ENCODE measurements at places on chromosomes 2 and 18.

- DNase-seq, result no peak
Measured at GRCh38 chr2:128446049-128446873, 127.6 kb upstream of the HS6ST1 start.

DNA sequence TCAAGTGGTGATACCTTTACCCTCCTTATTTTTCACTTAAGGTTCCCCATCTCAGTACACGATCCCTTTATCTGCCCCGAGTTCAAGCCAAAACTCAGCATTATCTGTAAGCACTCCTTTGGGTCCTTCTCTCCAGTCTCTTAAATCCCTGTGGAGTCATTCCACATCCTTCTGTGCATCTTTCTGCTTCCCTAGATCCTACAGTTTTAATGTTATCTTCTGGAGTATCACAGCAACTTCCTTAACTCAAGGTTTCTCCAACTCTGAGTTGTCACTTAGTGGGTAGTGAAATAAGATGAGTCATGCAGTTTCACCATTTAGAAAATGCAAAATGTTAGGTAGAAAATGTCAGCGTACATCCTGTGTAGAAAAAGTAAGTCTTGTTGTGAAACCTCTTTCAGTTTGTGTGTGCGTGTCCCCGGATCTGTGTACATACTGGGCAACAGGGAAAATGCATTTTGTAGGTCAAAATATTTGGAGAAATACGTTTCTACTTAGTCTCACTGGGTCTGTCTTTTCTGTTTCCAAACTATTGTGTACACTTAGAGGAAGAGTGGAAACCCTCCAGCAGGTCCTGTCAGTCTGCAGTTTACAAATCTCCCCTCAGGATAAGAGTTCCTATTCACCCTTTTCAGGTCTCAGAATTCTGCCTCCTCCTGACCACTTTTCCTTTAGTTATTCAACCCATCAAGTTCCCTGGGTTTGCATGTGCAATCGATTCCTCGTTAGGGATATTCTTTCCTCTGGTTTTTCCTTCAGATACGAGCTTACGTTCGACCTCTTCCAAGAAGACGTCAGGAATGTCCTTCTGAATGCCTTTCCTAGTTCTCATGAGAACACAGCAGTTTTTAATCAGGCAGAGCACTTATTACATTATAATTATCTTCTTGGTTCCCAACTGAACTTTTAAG, 154.8 kb downstream of the TGIF1 start:
- no peak for DNase-seq

GRCh38 chr2:128440666-128441340, 122.1 kb upstream of the HS6ST1 start:
- DNase-seq, result no peak

DNA sequence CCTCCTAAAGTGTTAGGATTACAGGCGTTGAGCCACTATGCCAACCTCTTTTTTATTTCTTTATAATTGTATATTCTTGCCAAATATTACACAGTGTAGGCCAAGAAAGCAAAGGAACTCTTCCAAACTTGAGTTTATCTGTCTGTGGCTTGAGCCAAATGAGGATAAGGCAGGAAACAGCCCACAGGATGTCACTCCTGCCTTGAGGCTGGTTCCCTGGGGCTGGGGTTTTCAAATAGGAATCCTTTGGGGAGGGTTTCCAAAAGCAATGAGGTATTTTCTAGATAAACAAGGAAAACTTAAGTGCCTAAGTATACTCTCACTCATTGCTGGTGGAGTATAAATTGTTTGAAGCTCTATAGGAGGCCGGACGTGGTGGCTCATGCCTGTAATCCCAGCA, 56.4 kb downstream of the ADCY3 start:
- no peak for DNase-seq

GRCh38 chr18:58101291-58101794, 57.3 kb downstream of the NEDD4L start:
- no peak for DNase-seq

DNA sequence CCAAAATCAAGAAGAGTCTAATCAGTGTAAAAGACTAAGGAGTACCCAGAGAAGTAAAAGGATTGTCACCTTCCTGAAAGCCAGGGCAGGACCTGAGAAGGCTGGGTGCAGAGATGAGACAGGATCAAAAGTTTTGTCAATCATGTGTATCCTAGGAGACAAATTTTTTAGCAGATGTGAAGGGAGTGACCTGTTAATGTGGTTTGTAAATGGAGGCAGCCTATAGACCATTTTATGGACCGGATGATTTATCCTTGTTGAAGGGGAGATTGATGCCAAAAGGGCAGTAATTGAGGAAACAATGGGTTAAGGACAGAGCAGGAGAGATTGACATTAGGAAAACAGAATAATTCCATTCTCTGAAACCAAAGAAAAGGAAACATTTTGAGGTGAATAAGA, 813 bp downstream of the NDC80 start:
- no peak for DNase-seq

- DNase-seq, result no peak
Measured at GRCh38 chr18:9333441-9334328, 888 bp upstream of the TWSG1 start.

- DNase-seq, result no peak
Measured at GRCh38 chr2:108923736-108924579, 65.1 kb downstream of the EDAR start.

DNA sequence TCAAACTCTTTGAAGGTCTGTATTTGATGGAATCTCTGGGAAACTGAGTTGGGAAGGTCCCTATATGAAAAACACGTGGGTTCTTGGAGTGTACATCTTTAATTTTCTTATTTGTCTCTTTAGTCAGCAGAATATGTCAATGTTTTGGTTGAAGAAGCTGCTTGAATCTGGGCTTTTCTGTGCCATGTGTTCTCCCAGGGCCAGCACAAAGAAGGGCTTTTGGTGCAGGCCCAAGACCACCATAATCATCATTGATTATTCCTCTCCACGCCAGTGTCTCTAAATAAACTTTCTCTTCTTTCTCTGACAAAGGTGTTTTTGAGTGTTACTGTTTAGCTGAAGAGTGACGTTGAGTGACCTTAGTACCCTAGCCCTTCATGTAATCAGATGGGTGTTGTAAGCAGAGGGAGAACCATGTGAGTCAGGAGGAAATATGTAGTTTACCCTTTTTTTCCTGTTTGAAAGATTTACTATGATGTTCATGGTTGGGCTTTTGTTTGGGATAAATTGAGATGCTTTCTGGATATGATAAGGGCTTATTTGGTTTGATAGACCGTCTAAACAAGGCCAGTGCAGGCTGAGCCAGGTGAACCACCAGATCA, 11.6 kb upstream of the TNP1 start:
- no peak for DNase-seq

- DNase-seq, result no peak
Measured at GRCh38 chr2:232898592-232899543, 28.8 kb downstream of the SNORC start.

GRCh38 chr2:240997141-240997855, 1.1 kb upstream of the SNED1 start:
- DNase-seq, result no peak

DNA sequence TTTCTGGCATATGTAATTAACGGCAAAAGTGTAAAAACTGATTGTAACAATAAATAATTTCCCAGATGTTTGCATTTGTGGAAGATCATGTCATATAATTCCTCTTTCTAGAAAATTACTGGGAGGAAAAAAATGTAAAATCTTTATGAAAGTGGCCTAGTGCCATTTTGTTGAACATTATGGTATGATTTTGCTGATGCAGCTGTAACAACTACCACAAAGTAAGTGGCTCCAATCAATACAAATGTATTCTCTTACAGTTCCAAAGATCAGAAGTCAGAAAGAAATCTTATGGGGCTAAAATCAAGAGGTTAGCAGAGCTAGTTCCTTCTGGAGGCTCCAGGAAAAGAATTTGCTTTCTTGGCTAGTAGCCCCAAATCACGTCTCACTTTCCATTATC, 281.4 kb downstream of the CCDC178 start:
- no peak for DNase-seq

DNA sequence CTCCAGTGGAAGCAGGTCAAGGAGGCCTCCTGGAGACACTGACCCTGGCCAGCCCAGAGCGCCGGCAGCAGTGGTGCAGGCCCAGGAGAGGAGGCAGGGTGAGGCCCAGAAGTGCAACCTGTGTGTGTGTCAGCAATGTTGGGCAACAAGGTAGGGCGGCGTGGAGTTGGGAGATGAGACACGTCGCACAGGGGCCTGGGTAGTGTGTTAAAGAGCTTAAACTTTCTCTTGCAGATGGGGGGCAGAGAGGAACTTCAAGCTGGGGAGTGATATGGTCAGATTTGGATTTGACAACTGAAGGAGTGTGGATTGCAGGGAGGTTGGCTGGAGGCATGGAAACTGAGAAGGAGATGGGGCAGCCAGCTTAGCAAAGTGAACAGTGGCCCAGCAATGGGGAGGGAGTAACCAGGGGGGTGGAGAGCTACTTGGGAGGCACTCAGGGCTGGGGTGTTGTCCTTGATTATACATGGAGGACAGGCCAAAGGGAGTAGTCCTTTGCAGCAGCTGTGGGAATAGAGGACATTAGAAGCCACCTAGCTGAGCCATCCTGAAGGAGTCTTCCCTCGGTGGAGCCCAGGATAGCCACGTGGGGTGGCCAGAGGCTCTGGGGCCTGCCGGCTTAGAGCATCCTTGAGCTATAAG, 278.6 kb upstream of the HS6ST1 start:
- DNase-seq, result no peak

- no peak for DNase-seq
Measured at GRCh38 chr18:2513616-2514015, 57.7 kb downstream of the METTL4 start.

- no peak for DNase-seq
Measured at GRCh38 chr2:40244675-40245074, 207.2 kb downstream of the SLC8A1 start.

DNA sequence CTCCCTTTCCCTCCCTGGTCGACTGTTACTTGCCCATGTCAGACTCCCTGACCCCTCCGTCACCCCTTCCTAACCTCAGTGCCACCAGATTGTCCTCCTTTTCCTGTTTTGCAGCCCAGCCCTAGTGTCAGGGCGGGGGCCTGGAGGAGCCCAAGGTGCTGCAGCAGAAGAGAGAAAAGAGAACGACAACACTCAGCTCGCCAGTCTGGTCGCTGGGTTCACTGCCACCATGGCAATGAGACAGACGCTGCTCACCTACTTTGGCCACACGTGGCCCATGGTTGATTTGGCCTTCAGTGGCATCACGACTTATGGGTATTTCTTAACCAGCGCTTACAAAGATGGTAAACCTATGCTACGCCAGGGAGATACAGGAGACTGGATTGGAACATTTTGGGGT, 108.4 kb upstream of the RMDN2 start:
- DNase-seq, result no peak

- DNase-seq, result no peak
Measured at GRCh38 chr2:27308359-27308881, at the start of gene UCN. Gene UCN (minus strand): TSS chr2:27308445. CDS start chr2:27307895, 550 bp downstream.

DNA sequence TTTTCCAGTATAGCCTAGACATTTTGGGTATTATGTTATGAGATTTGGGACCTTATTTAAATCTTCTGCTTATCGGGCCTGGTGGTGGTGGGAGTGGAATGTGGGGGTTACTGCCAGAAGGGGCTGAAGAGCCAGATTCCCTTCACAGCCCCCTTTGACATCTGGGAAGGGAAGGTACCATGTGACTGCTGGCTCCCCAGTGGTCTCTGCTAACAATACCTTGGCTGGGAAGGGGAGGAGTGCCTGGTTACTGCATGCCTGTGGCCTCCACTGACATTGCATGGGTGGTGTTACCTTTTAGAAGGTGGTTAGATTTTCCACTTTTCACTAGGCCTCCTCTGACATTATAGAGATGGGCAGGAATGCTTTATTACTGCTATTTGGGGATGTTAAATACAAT, 8.0 kb downstream of the ATP9B start:
- no peak for DNase-seq

- no peak for DNase-seq
Measured at GRCh38 chr2:122070241-122070731, 314.8 kb downstream of the TSN start.

GRCh38 chr2:233334915-233335314, 19.4 kb upstream of the DGKD start:
- DNase-seq, result no peak

DNA sequence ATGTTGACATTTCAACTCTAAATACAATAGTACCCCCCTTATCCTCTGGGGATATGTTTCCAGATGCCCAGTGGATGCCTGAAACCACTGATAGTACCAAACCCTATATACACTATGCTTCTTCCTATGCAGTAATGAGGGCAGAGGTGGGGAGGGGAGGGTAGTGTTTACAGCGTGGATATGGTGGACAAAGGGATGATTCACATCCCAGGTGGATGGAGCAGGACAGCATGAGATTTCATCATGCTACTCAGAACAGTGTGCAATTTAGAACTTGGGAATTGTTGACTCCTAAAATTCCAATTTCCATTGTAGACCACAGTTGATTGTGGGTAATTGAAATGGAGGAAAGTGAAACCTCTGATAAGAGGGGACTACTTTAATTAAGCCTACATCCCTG, 75.4 kb downstream of the TSN start:
- no peak for DNase-seq

GRCh38 chr2:60796573-60797509, 40.8 kb downstream of the PAPOLG start:
- no peak for DNase-seq

- DNase-seq, result no peak
Measured at GRCh38 chr2:108594982-108595464, 60.8 kb downstream of the LIMS1 start.

DNA sequence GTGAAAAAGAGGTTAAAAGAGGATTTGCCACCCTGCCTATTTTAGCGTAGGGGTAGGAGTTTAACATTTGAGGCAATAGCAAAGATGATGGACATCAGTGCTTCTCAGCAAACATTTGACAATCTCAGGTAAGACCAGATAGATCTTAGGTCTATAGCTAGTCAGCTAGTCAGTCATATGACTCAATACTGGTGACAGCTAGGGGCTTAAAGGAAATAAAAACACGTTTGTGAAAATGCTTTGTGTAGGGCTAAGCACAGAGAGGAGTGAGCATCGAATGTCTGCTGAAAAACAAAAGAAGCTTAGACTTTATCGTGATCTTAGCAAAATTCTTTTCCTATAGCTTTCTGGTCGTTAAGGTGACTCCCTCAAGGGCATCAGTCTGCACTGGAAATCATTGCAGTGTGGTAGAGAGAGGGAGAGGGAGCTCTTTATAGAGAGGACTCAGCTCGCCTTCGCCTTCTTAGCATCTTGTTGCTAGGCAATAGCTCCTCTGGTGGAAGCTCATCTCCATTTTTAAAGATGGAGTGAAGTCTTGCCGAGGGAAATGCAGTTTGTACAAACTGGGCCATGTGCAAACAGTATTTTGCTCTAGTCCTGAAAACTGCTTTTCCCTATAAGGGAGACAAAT, 62.8 kb upstream of the SLC38A11 start:
- no peak for DNase-seq

GRCh38 chr2:42079737-42080287, 32.0 kb downstream of the PKDCC start:
- DNase-seq, result no peak

- no peak for DNase-seq
Measured at GRCh38 chr2:219611866-219612576, 14.4 kb downstream of the STK11IP start.
